ENCODE measurements at places on chromosomes 6 and 20. TPM values are rescaled to one million over a fixed set of nuclear protein-coding genes. Genes with fewer than 3 reads are reported as not detected.

Gene TIAM2
- polyA plus RNA-seq: 9.1 TPM

Gene TFAP2C
- 0.18 TPM for polyA plus RNA-seq

Gene RRP36
- polyA plus RNA-seq: 58.7 TPM

Gene LST1
- 12.2 TPM for polyA plus RNA-seq

Gene SCGN
- 0.08 TPM for polyA plus RNA-seq

Gene DDO
- 0.45 TPM for polyA plus RNA-seq

Gene TGM2
- polyA plus RNA-seq: 74.6 TPM

Gene PRSS16
- 3.5 TPM for polyA plus RNA-seq

Gene C6orf15
- polyA plus RNA-seq: not detected

Gene LRRN4
- 0.29 TPM for polyA plus RNA-seq

Gene RAB32
- 27.7 TPM for polyA plus RNA-seq

Gene SLC22A7
- polyA plus RNA-seq: not detected

Gene FNDC1
- 7.3 TPM for polyA plus RNA-seq

Gene GJA1
- polyA plus RNA-seq: 464 TPM

Gene HLA-DMB
- 70.0 TPM for polyA plus RNA-seq

Gene ENPP1
- polyA plus RNA-seq: 5.4 TPM

Gene KCNS1
- polyA plus RNA-seq: 0.80 TPM

Gene ANGPT4
- 3.0 TPM for polyA plus RNA-seq

Gene EPHA7
- 1.0 TPM for polyA plus RNA-seq

Gene EYA4
- 2.5 TPM for polyA plus RNA-seq

Gene R3HDML
- polyA plus RNA-seq: not detected

Gene RAD21L1
- not detected for polyA plus RNA-seq

Gene KIF13A
- polyA plus RNA-seq: 38.0 TPM

Gene BPI
- 2.9 TPM for polyA plus RNA-seq

Gene FRMD1
- polyA plus RNA-seq: 0.10 TPM

Gene SLC26A8
- polyA plus RNA-seq: 0.10 TPM

Gene BPIFB1
- not detected for polyA plus RNA-seq

Gene PLCB1
- polyA plus RNA-seq: 8.3 TPM

Gene FAM217A
- not detected for polyA plus RNA-seq

Gene CYP21A2
- 4.8 TPM for polyA plus RNA-seq

Gene CSE1L
- 23.3 TPM for polyA plus RNA-seq

Gene MLN
- not detected for polyA plus RNA-seq

Gene OGFRL1
- 9.0 TPM for polyA plus RNA-seq

Gene POM121L2
- 0.02 TPM for polyA plus RNA-seq

Gene KHDRBS2
- polyA plus RNA-seq: not detected

Gene DDX43
- polyA plus RNA-seq: 2.4 TPM

Gene CTAGE9
- not detected for polyA plus RNA-seq

Gene CST2
- 0.28 TPM for polyA plus RNA-seq

Gene CCN6
- not detected for polyA plus RNA-seq

Gene UBD
- polyA plus RNA-seq: not detected

Gene HCRTR2
- 0.04 TPM for polyA plus RNA-seq

Gene CCN5
- polyA plus RNA-seq: 196 TPM

Measured in ovary (tissue), 10 donors.